ENCODE measurements at places on chromosomes 2 and 18.

GRCh38 chr18:34959211-34959829, 81.9 kb upstream of the MAPRE2 start:
- DNase-seq: no peak

GRCh38 chr18:71808616-71809015, 735.5 kb downstream of the CBLN2 start:
- DNase-seq: no peak

GRCh38 chr2:155839991-155840390, 492.5 kb downstream of the NR4A2 start:
- no peak for DNase-seq

DNA sequence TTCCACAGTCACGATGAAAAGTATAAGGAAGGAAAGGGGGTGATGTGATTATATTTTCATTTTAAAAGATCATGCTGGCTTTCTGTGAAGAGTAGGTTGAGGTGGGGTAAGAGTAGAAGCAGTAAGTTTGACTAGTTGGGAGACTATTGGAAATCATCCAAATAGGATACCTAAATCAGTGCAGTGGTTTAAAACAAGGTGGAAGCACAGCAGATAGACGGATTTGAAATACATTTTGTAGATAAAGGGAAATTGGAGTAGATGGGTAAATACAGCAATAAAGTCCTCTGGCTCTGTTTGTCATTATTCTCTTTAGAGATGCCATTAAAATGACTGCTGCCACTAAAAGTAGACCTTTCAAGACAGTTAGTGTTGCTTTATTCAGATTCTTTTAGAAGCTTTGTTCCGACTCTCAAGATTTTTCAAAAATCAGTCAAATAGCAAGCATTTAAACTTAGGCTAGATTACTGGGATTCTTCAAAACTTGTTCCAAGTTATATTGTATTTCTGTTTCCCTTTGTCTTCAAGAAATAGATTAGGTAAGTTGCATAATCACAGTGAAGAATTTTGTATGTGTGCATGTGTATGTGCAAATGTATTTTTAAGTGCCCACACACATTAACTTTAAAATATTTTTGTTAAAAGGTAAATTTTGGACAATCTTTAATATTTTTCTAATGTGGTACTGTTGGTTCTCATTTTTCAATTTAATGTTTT, 61.7 kb upstream of the DTNA start:
- DNase-seq: no peak

GRCh38 chr2:168639441-168639898, 163.0 kb upstream of the NOSTRIN start:
- DNase-seq: no peak

- no peak for DNase-seq
Observed at GRCh38 chr18:36298126-36298741, 721 bp downstream of the FHOD3 start.

- DNase-seq: peak; percentile 15
Observed at GRCh38 chr2:8644605-8645175, 37.2 kb upstream of the ID2 start.

- peak; percentile 57 for DNase-seq
Observed at GRCh38 chr18:20971886-20972267, 139.7 kb downstream of the ROCK1 start.

GRCh38 chr2:23617811-23618215, 232.8 kb downstream of the KLHL29 start:
- DNase-seq: no peak
